Activated T-helper 1 cell treated with anti-CD3 and anti-CD28 coated beads, Interleukin-12 subunit alpha, Interleukin-12 subunit beta, Interleukin-2, Interleukin-4 antibody, amounts not matched to agents 30 ng/mL and 10 ng/mL and 1 ng/mL, durations not matched to agents 14 hours and 24 hours and 36 hours (primary cell): ENCODE measurements at places on chromosomes 3 and 15.

DNA sequence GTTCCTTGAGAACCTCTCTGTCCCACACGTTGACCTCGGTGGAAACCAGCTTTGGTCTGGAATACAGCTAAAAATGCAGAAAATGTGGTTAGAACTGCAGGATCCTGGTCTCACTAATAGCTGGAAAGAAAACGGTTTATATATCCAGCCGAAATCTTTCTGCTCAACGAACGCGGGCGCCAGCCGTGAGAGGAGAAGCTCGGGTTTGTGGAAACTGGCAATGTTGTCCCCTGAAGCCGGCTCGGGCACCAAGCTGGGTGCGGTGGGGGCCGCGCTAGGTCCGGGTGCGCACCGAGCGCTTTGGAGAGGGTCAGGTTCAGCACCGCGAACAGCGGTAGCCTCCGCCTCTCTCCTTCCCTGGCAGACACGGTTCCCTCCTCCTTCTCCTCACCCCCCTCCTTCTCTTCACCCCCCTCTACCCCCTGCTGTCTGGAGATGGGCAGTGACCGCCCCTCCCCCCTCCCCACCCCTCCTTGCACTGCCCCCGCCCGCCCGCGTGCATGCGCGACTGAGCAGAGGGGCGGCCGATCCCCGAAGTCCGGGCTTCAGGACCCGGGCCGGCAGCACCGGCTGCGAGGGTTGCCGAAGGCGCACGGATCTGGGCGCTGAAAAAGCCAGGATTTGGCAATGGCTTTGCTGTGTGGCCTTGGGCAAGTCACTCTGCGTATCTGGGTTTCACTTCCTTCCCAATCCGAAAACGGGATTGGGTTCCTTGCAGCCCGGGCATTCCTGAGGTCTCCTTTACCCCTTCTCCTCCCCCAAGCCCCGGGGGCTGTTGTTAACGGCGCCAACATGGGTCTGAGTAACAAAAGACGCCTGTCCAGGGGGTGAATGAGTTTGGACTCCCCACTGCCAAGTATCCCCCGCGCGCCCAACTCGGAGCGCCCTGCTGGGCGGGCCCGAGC is at the start of gene SKOR1:
SKOR1 (plus strand) TSS at position 534 of the 905 bp plus-strand sequence; CDS start at position 628, 94 bp downstream.
- DNase-seq, result no peak

DNA sequence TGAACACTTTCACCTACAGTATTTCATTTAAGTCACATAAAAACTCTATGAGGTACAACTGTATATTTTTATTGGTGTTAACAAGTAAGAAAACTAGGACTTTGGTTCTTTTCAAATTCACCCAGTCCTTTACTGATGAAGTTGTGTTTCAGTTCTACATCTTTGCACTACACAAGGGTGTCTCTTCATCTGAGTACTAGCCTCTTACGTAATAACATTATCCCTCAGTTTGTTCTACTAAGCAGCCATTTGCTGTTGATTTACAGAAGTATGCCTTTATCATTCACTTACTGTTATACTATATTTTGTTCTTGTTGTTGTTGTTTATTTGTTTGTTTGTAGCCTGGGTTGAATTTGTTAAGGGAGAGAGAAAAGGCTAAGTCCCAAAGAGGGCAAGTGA is 311.9 kb downstream of the PLOD2 start:
- DNase-seq, result no peak

DNA sequence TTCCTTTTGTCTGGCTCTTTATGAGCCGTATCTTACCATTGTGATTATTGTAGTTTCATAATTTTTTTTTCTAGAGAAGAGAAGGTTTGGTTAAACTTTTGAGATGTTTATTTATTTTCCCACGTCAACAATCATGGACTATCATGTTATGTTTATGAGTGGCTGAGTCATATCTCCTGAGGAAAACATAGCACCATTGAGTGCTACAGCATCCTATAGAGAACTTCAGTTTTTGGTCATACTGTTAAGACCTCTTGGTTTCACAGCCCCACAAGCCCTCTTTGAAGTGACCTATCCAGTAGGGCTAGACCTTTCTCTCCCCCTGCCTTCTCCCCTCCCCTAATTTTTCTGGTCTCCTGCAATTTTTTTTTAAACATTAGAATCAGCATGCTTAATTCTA is 20.8 kb downstream of the PIK3CA start:
- no peak for DNase-seq

GRCh38 chr3:12782172-12782815 is 14.2 kb upstream of the CAND2 start:
- DNase-seq, result no peak

GRCh38 chr15:65071381-65071811 is 3.6 kb upstream of the RASL12 start:
- DNase-seq, result no peak

- no peak for DNase-seq
These were observed 86.3 kb downstream of the IGF1R start for GRCh38 chr15:98734466-98735199.

- DNase-seq, result no peak
These were observed 68.6 kb downstream of the ST6GAL1 start for GRCh38 chr3:186998937-186999368.

DNA sequence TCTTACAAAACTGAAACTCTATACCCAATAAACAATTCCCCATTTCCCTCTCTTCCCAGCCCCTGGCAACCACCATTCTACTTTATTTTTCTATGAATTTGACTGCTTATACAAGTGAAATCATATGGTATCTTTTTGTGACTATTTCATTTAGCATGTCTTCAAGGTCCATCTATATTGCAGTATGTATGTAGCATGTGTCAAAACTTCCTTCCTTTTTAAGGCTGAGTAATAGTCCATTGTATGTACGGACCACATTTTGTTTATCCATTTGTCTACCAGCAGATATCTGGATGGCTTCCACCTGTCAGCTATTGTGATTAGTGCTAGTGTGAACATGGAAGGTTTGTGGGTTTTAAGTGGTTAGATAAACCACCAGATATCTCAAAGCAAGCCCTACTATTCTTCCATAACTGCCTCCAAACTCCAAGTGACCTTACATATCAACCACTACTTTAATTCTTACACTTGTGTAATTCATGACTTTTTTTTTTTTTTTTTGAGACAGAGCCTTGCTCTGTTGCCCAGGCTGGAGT is 134.7 kb downstream of the TMCC1 start:
- no peak for DNase-seq

DNA sequence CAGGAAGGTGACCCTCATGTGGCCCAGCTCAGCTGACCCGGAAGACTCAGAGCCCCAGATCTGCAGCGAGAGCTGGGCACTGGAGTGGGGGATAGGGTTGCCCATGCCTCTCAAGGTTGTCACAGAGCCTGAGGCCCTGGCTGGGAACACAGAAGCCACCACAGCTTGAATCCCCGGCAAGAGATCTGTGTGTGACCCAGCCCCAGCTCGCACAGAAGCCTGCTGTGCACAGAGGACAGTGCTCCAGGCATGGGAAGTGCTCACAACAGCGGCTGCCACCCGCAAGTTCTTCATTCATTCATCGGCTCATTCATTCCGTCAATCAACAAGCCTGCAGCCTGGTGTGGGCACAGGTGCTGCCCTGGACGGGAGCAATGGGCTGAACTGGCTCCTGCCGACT is 36.4 kb downstream of the DNAJB8 start:
- DNase-seq, result no peak

GRCh38 chr3:138059261-138059660 is 49.3 kb downstream of the CLDN18 start:
- no peak for DNase-seq

DNA sequence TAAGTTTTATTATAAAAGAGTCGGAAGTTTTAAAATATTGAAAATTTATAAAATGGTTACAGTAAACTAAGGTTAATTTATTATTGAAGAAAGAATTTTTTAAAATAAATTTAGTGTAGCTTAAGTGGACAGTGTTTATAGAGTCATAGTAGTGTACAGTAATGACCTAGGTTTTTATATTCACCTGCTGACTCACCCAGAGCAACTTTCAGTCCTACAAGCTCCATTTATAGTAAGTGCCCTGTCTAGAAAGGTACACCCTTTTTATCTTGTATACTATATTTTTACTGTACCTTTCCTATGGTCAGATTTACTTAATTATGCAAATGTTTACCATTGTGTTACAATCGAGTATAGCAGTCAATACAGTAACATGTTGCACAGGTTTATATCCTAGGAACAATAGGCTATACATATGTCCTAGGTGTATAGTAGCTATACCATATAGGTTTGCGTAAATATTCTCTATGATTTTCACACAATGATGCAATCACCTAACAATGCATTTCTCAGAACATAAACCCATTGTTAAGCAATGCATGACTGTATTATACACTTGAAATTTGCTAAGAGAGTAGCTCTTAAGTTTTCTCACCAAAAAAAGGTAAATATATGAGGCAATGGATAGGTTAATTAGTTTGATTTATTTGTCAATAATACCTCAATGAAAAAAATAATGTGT is 106.9 kb upstream of the CD96 start:
- DNase-seq, result no peak

DNA sequence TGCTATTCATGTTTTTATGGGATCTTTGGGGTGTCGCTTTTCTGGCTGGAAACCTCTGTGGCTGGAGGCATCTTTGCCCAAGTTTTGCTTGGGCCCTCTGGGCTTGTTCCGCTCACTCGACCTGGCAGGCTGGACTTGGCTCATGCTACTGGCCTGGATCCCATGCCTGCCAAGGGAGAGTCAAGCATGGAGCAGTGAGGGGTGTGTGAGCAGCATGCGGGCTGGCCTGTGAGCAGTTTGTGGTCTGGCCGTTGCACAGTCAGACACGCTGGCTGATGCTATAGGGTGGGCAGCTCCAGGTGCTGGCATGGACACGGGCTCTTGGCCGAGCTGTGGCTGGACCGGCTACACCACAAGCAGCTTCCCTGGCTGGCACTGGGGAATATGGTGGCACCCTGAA is 491.1 kb downstream of the AGBL1 start:
- DNase-seq, result no peak

DNA sequence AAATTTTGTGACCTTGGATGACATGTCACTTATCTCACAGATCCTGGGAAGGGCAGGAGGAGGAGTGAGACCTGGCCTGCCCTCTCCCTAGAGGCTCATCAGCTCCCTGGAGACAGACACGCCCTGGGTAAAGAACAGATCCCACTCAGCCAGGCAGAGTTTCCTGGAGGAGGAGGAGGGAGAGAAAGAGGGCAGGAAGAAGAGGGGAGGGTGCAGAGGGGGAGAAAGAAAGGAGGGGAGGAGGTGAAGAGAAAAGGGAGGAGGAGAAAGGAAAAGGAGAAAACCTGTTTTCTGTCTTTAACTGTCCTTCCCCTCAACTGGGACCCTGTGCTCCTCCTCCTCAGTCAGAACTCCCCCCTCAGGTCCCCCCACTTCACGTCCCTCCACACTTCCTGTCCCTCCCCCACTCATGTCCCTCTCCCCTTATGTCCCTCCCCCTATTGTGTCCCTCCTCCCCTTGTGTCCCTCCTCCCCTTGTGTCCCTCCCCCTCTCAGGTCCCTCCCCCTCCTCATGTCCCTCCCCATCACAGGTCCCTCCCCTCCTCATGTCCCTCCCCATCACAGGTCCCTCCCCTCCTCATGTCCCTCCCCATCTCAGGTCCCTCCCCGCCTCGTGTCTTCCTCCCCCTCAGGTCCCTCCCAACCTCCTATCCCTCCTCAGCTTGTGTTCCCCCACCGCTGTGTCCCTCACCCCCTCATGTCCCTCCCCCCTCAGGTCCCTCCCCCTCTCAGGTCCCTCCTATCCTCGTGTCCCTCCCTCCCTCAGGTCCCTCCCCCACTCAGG is 52.3 kb upstream of the CGNL1 start:
- no peak for DNase-seq

- no peak for DNase-seq
These were observed 447.8 kb upstream of the BCHE start for GRCh38 chr3:166285001-166285400.

GRCh38 chr15:60616147-60616546 is 137.2 kb upstream of the ICE2 start:
- no peak for DNase-seq

DNA sequence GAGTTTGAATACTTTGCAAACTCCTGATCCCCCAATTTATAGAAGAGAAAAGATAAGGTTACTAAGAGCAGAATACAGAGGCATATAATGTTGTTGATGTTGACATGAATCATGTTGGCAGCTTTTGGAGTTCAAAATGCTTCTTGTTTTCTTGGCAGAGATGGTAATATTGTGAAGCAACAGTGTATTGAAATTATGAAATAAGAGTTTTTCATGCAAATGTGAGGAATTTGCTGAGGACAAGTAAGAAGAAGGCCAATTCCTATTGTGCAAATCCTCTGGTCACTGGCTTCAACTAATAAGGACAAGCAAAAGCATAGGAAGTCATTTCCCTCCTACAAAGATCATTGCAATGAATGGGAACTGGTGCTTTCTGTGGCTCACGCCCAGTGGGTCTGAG is 126.9 kb upstream of the CHL1 start:
- no peak for DNase-seq

GRCh38 chr15:34651997-34652725 is 68.7 kb upstream of the GOLGA8B start:
- no peak for DNase-seq

DNA sequence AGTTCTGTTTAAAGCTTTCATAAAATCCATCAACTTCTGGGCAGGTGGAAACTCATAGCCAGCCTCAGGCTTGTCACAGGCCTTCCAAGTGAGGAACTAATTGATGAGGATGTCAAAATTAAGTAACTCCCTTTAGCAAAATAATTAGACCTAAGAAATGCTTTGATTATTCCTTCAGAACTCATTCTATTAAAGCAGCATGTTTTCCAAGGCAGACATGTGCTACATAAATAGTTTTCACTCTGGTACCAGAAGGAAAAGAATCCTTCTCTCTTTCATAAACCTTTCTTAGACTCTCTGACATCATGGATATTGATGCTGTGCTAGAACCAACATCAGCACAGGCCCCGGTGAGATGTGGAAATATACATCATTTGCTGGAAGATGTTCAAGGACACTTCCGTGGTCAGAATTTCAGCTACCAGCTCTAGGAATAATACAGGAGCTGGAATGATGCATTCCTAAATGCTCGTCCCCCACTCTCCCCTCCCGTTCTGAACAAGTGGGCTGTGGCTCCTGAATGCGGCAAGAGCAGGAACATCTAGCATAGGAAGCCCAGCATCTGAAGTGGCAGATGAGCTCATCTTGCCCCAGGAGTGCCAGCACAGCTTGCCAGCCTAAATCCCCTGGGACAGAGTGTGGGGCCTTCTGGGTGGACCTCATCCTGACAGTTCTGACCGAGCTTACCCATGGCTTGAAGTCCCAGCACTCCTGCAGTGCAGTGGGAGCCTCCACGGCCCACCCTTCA is 82.4 kb downstream of the WWTR1 start:
- DNase-seq, result no peak

- DNase-seq, result no peak
These were observed 334.4 kb upstream of the THRB start for GRCh38 chr3:24829011-24829581.
